ENCODE measurements at places on chromosomes 12 and 14. TPM values are rescaled to one million over a fixed set of nuclear protein-coding genes. Genes with fewer than 3 reads are reported as not detected.
A peak's percentile ranks its signal among the peaks of the same experiment; 100 is the strongest.

DNA sequence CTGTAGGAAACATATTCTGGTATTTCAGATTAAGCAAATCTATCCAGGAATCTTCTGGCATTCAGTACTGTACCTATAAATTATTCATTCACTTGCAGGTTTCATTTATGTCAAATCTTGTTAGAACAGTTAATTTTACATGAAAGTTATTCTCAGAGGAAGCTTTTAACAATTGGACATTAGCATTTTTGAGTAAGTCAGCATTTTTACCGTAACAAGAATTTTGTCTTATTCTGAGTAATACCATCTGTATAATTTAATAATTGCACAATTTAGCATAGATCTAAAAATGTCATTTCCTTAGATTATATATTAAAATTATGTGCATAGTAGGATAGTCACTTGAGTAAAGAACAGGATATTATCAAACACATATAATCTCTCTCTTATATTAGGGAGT is 764.8 kb upstream of the LRFN5 start:
- DNase-seq: no peak

GRCh38 chr12:53221203-53222080 is 10.6 kb downstream of the RARG start:
- peak; percentile 85 for DNase-seq

DNA sequence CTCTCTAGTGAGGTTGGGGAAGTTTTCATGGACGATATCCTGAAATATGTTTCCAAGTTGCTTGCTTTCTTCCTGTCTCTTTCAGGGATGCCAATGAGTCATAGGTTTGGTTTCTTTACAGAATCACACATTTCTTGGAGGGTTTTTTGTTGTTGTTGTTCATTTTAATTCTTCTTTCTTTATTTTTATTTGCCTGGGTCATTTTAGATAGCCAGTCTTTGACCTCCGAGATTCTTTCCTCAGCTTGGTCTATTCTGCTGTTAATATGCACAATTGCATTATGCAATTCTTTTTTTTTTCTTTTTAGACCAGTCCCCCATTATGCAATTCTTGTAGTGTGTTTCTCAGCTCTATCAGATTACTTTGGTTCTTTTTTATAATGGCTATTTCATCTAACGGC is 338.9 kb downstream of the AEBP2 start:
- no peak for DNase-seq

DNA sequence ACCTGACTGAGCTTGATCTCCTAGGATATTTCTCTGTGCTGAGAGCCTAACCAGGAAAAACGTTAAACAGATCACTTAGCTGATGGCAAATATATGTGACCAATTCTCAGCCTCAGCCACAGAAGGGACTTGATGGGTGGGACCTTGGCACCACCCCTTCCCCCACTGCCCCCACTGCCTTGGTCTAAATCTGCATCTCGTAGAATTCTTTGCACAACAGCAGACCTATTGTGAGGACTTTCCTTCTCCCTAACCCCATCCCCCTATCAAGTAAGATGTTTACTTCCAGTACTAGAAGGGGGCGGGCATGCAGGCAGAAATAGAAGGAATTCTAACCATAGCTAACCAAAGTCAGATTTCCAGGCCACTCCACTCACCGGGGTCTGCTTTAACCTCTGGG is 313.2 kb downstream of the PCNX1 start:
- no peak for DNase-seq

DNA sequence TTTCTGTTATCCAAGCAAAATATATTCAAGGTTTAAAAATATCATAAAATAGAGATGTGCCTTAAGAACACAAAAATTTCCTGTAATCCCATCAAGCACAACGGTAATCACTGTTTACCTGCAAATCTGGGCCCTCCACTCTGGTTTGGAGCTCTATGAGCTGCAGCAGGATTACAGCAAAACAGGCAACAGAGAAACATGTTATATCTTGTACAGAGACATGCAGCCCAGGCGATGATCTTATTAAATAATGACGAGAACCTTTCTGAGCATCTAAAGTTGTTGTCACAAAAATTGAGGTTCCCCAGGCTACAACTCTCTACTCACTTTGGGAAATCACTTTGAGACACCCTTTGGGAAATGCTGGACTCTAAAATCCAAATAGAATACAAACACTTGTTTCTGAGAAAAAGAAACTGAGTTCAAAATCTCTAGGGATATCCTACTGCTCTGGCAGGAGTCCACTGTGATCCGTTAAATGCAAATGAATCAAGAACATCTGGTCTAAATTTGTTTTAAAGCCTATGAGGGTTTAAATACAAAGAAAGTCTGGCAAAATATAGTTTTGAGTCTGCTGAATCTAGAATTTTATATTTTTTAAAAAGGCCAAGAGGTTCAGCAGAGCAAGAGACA is 36.3 kb downstream of the STON2 start:
- no peak for DNase-seq

DNA sequence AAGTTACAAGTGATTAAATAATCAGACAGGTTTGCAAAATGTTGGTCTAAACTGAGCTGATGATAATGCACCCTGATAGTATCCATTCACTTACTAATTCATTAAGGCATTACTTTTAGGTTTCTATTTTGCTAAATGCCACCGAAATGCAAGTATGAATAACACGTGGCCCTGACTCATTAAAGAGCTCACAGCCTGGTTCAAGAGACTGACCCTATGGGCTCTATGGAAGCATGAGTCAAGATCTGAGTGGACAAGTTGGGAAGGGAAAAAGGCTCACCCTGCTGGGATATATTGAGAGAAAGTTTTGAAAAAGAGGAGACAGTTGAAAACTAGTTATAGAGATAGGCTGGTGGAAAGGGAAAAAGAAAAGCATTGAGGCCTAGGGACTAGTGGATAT is 14.8 kb upstream of the LRRC9 start:
- DNase-seq: no peak

MDM2 gene
- total RNA-seq: 70.3 TPM

TMPRSS12 gene
- total RNA-seq: not detected

CCND2 gene
- 46.4 TPM for total RNA-seq

MON2 gene
- total RNA-seq: 212 TPM

All from suprapubic skin (tissue), 4 donors.